ENCODE measurements at places on chromosomes 6 and 20. TPM values are rescaled to one million over a fixed set of nuclear protein-coding genes. Genes with fewer than 3 reads are reported as not detected.

DNA sequence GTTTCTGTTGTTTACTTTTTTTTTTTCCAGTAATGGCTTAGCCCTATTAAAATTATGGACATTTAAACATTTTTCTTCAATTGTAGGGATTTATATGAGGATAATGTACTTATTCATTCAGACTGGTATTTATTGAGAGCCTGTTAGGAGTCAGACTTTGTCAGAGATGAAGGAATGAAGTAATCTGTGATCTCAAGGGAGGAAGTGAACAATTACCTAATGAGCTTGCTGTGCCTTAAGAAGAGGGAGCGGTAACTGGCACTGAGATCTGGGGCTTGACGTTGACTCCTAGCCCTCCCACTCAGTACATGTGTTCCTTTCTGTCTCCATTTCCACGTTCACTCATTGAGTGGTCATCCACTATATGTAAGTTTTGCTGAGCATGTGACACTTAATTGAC lies 12.6 kb downstream of the AFDN start:
- no peak for DNase-seq

HUS1B gene
- 0.43 TPM for polyA plus RNA-seq

DNA sequence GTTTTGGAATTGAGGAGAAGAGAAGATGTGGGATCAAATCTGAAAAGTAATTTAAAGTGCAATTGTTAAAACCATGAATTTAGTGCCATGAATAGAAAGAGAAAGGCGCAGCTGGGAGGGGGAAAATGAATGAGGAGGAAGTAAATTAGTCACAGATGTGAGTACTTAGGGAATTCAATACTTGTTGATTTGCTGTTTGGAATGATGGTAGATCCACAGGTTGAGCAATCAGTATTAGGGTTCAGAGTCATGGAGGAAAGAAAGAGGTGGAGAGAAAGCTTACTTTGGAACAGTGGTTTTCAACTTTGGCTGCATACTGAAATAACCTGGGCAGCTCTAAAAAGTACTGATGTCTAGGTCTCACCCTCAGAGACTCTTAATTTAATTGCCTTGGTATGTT lies 229.7 kb upstream of the ASCC3 start:
- DNase-seq, result no peak

GRCh38 chr6:74755196-74755595 lies 450.7 kb downstream of the COL12A1 start:
- no peak for DNase-seq

CD83 gene
- 10.4 TPM for polyA plus RNA-seq

GRCh38 chr20:60108397-60108796 lies 150.2 kb downstream of the CDH26 start:
- DNase-seq, result no peak

DNA sequence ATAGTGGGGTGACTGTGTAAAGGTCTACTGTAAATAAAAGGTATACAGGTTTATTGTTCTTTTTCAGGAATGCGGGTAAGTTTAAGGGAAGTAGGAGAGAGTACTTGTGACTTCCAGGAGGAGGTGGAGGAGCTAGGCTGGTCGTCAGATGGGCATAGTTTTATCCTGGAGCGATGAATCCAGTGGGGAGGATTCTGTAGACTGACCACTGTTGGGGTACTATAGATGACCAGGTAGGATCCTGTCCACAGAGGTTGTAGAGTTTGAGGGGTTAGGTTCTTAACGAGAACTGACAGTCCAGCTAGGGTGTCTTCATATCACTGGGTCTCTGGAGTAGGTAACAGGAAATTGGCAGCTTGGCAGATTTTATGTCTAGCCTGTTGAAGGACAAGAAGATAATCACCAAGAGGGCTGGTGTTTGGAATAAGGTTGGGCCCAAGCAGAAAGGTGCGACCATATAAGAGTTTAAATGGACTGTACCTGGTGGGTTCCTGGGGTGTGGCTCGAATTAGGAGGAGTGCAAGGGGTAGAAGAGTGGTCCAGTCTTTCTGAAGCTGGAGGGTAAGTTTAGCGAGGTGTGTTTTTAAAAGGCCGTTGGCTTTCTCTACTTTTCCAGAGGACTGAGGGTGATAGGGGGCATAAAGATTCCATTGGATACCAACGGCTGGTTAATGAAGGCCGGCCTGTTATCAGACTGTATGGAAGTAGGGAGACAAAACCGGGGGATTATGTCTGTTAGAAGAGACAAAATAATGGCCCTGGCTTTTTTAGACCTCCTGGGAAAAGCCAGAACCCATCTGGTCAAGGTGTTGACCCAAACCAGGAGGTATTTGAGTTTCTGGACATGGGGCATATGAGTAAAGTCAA lies 751.3 kb upstream of the ADGRB3 start:
- DNase-seq, result no peak

DNA sequence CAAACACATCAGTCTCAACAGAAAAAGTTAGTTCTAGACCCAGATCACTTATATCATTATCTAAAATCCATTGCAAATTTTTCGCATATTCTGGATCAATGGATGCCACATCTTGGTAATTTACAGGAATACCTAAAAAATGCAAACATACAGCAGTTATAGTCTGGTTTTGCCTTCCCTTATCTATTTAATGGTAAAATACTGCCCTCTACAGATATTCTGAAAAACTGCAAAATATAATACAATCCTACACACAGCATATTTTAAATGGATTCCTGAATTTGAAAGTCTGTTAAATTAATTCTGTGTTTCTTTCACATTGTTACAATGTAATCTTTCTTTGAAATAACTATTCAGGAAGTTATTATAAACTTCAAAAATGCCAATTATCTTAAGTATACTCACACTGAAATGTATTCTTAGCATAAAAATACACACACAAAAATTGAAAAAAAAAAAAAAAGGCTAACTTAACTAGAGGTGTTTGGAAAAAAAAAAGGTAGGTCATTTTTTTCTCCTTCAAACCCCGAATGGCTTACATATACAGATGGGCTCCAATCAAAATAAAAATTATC lies 88.4 kb downstream of the HACE1 start:
- DNase-seq, result no peak

ARMC12 gene
- polyA plus RNA-seq, result 0.56 TPM

DNA sequence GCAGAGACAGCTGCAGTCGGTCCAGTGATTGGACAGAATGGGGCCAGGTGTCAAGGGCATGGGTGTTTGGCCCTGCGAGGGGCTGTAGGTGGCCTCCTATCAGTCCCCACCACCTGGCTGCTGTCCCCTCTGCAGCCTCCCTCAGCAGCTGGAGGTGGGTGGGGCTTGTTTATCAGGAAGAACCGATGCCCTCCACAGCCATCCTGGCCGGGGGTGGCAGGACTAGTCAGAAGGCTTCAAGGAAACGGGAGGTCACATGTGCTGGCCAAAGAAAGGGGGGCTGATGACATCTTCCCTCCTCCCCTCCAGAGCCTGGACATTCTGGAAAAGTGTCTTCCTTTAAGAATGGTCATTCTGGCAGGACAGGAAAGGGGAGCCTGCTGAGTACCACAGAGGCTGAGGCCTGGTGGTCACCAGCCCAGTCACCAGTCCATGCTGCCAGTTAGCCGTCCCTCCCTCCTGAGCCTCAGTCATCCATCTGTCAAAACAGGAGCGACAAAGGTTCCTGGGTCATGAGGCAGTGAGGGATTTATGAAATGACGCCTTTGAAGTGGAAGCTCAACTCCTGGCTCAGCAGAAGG lies 4.1 kb downstream of the FAM210B start:
- no peak for DNase-seq
